OCI-M1 (cell line): ENCODE measurements at places on chromosomes 6 and 20.

GRCh38 chr6:91281901-91282300, 695.0 kb upstream of the MAP3K7 start:
- no peak for DNase-seq

- no peak for DNase-seq
These were observed 345.7 kb downstream of the UTRN start for GRCh38 chr6:144630857-144631256.

DNA sequence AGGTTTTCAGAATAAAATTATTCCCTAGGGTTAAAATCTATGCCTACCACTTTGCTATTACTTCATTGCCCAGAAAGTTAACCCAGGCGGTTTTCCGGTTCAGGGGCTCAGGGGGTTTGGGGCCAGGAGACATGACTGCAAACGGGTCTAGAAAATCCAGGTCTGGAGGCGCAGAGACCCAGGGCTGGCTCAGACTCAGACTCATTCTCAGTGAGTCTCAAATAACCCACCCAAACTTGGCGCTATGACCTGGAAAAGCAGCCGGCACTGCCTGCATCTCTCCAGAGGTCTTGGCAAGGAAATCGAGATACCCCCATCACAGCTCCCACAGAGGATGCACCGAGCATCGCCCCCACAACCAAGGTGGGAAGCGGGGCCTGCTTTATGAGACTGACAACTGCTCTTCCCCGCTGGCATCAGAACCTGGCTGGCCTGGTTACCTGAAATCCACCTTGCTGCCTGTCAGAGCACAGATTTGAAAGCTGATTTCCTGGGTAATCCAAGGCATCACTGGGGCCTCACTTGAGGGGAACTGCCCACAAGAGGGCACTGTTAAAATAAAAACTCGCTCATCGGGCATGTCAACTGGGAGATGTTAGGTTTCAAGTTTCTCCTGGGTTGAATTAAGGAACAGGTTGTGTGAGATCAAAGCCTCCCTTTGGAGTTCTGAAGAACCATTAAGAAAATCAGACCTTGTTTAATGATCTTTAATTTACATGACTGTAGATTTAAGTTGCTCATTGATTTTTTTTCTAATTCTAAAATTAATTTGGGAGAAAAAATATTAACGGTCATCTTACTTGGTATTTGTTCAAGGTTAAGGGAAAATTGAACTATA, 55.1 kb downstream of the KIF16B start:
- peak; percentile 57 for DNase-seq

GRCh38 chr20:36094497-36094896, 60.0 kb upstream of the EPB41L1 start:
- no peak for DNase-seq

GRCh38 chr6:156618600-156619205, 158.5 kb upstream of the ARID1B start:
- DNase-seq = no peak

DNA sequence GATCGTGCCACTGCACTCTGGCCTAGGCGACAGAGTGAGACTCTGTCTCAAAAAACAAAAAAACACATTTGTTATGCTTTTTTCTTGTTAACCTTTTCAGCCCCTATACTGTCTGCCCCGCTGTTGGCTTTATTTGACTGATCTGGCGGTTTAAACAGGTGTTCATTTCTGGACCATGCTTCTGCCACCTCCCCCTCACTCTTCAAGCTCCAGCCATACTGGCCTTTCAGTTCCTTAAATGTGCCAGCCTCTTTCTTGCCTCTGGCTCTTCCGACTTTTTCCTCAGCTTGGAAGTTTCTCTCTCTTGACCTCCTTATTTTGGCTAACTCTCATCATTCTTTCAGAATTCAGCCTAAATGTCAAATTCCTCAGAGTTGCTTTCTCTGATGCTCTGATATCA, 35.2 kb upstream of the TXLNB start:
- DNase-seq = no peak

GRCh38 chr20:62285151-62285550, 17.6 kb upstream of the ADRM1 start:
- DNase-seq = no peak

DNA sequence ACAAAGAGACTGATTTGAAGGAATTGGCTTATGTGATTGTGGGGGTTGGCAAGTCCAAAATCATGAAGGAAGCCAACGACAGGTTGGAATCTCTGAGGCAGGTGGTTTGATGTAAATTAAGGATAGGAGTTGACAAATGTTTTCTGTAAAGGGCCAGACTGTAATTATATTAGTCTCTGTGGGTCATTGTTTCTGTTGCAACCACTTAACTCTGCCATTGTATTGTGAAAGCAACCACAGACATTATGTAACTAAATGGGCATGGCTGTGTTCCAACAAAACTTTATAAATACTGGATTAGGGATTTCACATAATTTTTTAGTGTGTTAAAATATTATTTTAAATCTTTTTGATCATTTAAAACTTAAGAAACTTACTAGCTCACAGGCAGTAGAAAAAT, 199.2 kb upstream of the MYLIP start:
- peak; percentile 36 for DNase-seq

- DNase-seq = no peak
These were observed 34.7 kb upstream of the LAMA4 start for GRCh38 chr6:112289038-112289566.

- DNase-seq = peak; percentile 8
These were observed 104.5 kb downstream of the ADAT2 start for GRCh38 chr6:143346004-143346403.

DNA sequence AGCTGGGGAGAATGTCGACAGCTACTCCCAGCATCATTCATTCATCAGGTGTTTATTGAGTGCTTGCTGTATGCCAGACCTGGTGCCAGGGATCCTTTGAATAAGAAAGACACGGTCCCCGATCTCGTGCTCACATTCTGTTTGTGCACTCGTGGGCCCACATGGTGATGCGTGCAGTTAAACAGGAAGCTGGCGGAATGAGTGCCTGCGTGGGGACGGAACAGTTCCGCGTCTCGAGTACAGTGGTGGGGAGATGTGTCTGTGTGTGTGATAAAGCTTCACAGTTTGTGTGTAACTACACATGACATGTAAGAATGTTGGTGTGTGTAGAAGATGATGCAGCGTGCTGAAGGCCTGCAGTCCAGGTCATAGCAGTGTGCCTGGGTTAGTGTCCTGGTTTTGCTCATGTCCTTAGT, 6.5 kb downstream of the RBM38 start:
- DNase-seq = no peak

- DNase-seq = no peak
These were observed 482.5 kb downstream of the C6orf118 start for GRCh38 chr6:164826831-164827468.

- peak; percentile 73 for DNase-seq
These were observed 200.3 kb downstream of the RNGTT start for GRCh38 chr6:88763160-88763559.

GRCh38 chr6:112415366-112415765, 68.2 kb downstream of the RFPL4B start:
- no peak for DNase-seq

GRCh38 chr20:3727401-3728021, 5.0 kb upstream of the HSPA12B start:
- DNase-seq = no peak
